ENCODE measurements at places on chromosomes 3 and 15.
A peak's percentile ranks its signal among the peaks of the same experiment; 100 is the strongest.

DNA sequence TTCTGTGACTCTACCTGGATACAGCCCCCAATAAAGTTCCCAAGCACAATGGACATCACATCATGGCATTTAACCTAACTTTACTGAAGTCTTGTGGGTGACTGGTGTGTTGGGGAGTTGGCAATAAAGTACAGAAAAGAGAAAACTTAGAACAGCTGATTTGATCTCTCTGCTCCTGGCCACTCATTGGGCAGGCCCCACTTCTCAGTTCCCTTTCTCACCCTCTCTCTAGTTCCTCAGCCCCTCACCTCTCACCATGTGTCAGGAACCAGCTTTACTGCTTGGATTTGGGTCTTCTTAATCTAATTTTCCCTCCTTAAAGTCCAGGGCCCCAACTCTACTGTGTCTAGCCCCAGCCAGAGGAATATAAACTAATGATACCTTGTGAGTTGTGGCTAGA lies 713 bp upstream of the MUC13 start:
- DNase-seq = no peak

GRCh38 chr15:83039206-83039605 lies 27.8 kb upstream of the C15orf40 start:
- DNase-seq = no peak

DNA sequence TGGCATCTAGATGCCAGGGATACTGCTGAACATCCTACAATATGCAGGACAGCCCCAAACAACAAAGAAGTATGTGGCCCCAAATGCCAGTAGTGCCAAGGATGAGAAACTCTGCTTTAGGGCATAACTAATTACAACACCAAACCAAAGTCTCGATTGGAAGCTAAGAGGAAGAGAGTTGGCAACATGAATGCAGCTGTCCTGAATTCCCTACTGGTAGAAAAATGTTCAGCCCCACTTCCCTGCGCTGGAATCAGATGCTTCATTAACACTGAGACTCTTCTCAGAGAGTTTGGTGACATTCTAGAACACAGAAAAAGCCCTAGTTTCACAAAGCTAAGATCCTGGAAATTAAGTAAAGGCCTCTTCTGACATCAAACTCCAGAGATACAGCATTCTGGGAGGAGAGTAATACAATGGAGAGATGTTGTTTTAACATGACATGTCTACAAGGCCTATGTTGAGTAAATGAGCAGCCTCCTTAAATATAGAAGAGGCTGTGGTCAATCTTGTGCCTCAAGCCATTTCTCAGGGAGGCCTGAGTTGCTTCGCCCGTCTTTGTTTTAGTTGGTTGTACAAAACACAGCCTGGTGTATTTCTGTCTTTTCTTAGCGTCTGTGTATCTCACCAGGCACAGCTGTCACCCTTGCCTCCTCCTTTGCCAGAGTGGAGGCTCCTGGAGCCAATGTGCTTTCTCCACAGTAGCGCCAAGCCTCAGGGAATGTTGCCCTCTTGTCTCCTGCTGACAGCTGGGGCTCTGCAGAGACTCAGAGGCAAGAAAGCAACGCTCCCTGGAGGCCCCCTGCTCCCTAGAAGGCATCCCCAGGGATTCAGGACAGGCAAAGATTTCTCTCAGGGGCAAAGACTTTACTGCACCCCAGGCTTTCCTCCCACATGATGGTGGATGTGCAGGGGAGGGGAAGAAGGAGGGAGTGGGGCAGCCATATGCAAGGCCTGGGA lies 25.1 kb upstream of the CTNNB1 start:
- no peak for DNase-seq

GRCh38 chr3:414063-414462 lies 217.5 kb downstream of the CHL1 start:
- DNase-seq = no peak

DNA sequence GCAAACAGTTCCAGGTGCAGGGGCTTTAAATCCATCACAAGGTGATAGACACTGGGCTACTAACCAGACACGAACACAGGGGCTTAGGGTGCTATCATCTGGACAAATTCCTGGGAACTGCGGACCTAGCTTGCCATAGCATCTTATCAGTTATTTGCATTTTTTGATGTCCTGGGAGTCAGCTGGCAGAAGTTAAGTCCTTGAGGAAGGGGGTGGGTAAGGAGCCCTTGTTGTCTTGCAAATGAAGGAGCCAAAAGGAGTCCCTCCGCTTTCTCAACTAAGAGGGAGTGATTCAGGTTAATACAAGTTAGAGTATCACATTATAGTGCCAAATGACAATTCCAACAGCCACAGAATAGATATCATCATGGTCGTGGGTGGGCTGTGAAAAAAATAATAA lies 108.9 kb downstream of the NPAP1 start:
- DNase-seq = no peak

DNA sequence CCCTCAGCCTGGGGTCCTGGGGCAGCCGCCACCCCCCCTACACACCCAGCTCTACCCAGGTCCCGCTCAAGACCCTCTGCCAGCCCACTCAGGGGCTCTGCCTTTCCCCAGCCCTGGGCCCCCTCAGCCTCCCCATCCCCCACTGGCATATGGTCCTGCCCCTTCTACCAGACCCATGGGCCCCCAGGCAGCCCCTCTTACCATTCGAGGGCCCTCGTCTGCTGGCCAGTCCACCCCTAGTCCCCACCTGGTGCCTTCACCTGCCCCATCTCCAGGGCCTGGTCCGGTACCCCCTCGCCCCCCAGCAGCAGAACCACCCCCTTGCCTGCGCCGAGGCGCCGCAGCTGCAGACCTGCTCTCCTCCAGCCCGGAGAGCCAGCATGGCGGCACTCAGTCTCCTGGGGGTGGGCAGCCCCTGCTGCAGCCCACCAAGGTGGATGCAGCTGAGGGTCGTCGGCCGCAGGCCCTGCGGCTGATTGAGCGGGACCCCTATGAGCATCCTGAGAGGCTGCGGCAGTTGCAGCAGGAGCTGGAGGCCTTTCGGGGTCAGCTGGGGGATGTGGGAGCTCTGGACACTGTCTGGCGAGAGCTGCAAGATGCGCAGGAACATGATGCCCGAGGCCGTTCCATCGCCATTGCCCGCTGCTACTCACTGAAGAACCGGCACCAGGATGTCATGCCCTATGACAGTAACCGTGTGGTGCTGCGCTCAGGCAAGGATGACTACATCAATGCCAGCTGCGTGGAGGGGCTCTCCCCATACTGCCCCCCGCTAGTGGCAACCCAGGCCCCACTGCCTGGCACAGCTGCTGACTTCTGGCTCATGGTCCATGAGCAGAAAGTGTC lies 30.2 kb downstream of the PTPN23 start:
- DNase-seq = no peak

GRCh38 chr3:30618526-30618925 lies 12.1 kb downstream of the TGFBR2 start:
- no peak for DNase-seq

- no peak for DNase-seq
Measured at GRCh38 chr15:72690938-72691337, 4.9 kb downstream of the BBS4 start.

DNA sequence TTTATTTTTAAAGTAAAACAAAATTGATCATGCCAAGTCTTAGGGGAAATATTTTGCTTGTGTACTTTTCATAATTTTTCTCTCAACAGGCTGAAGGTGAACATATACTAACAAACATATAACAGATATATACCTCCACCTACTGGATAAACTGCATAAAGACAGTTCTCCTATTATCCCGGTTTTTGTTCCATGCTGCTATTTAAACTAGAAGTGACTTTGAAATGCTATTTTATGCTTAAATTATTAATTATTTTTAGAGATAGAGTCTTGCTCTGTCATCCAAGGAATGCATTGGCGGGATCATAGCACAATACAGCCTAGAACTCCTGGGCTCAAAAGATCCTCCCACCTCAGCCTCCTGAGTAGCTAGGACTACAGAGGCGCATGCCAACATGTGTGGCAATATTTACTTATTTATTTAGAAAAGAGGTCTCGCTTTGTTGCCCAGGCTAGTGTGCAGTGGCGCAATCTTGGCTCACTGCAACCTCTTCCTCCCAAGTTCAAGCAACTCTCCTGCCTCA lies 49.8 kb downstream of the ST3GAL6 start:
- no peak for DNase-seq

DNA sequence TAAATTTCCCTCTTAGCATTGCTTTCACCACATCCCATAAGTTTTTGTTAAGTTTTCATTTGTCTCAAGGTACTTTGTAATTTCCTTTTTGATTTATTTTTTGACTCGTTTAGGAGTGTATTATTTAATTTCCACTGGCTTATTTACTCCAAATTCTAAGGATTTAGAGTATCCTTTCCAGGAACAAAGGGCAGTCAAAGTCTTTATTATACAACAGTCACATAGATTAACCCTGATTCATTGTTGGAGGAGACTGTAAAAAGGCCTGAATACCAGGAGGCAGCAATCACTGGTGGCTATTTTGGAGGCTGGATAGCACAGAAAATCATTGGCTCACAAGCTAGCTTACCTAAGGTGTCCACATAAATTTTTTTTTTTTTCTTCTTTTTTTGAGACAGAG lies 39.9 kb downstream of the OIP5 start:
- no peak for DNase-seq

- no peak for DNase-seq
Measured at GRCh38 chr15:56199038-56199437, 44.6 kb downstream of the RFX7 start.

DNA sequence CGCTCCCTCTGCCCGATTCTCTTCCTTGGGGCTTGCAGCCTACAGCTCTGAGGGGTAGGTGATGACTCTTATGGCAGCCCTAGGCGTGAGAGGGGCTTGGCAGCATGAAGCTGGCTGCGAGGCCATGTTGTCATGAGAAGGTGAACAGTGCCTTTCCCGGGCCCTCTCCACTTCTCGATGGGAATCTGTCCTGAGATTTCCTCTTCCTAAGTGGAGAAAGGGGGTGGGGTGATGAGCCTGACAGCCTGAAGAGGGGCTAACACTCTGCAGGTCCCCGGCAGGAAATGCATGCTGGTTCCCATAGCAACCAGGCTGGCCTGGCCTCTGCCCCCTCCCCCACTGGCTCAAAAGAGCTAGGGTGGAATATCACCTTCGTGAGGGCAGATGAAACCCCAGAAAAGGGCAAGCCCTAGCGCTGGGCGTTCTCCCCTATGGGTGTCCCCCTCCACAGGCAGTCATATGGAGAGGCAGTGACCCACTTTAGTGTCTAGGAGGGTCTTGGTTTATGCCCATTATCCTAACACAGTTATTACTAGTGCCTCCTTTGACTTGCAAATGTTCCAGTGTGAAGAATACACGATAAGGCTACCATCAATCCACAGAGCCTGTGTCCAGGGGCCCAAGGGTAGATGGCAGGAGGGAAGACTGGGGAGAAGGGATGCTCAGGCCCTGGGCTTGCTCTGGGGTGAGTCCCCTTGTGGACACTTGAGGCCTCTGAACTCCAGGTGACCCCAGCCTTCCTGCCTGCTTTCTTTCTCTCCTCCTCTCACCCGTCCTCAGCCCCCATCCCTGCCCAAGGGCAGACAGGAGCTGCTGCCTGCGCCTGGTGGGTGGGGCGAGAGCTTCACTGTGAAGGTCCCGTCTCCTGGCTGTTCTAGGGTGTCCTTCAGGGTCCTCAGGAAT lies 13.2 kb downstream of the EPHB3 start:
- no peak for DNase-seq

- DNase-seq = no peak
Measured at GRCh38 chr3:62502315-62503300, 129.3 kb upstream of the FEZF2 start.

DNA sequence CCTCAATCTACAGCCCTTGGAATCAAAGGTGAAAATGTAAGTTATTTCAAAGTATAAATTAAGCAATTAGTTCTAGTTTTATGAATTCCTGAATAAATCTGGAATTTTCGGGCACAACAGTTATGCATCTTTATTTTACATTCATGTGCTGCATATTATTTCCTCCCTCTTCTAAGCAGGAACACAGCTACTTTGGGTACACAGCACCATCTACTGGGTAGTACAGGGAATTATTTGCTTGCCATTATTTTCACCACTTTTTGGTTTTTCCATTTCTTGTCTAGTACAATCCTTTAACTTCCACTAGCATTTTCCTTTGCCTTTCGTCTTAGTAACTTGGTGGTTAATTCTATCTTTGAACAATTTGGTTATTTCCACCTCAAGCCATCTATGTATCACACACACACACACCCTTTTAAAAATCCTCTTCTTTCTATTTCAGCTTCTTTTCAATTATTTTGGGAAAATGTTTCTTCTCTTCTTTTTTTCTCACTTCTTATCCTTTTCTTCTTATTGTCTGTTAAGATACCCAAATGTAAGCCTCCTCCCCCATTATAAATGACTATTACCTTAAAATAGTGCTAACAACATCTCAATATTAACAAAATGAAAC lies 451.0 kb downstream of the MFSD1 start:
- DNase-seq = no peak

- no peak for DNase-seq
Measured at GRCh38 chr3:14440531-14441239, 38.3 kb downstream of the SLC6A6 start.

GRCh38 chr15:65184305-65184867 lies 756 bp downstream of the CLPX start:
- no peak for DNase-seq

DNA sequence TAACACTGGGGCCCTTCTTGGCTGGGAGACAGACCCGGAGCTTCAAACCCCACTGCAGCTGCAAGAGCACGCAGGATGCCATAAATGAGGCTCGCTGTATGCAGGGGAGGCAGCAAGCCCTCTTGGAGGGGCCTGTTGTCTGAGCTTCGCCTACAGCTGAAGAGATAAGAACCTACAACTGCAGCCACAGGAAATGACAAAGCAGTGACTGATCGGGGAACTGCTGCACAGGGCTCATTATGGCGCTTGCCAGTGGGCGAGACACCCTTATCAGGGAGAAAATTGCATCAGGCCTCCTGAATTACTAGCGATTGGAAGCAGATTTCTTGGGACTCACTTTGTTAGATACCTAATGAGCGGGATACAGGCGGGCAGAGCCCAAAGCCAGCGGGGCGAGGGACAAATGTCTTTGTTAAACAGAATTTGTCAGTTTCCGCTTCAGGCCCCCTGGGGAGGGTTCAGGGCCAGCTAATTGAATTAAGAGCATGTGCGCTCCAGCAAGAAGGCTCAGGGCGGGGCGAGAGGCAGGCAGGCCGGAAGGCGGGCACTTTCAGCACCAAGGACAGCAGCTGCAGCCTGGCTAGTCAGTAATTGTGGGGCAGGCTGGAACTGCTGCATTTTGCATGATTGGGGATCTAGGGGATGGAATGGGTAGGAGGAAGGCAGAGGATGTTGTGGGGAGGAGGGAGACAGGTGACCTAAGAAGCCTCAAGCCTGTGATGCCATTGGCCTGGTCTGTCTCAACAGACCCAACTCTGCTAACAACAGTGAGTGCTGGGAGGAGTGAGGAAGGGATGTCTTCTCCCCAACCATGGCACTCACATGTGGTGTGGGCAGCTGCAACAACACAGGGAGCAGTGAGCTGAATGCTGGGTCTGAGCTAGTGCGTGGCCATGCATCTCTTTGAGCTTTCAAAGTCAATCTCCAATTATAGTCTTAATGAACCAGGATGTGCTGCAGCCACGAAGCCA lies 55.3 kb downstream of the CCDC33 start:
- peak; percentile 35 for DNase-seq
